ENCODE measurements at places on chromosomes 2 and 18.
A peak's percentile ranks its signal among the peaks of the same experiment; 100 is the strongest.

DNA sequence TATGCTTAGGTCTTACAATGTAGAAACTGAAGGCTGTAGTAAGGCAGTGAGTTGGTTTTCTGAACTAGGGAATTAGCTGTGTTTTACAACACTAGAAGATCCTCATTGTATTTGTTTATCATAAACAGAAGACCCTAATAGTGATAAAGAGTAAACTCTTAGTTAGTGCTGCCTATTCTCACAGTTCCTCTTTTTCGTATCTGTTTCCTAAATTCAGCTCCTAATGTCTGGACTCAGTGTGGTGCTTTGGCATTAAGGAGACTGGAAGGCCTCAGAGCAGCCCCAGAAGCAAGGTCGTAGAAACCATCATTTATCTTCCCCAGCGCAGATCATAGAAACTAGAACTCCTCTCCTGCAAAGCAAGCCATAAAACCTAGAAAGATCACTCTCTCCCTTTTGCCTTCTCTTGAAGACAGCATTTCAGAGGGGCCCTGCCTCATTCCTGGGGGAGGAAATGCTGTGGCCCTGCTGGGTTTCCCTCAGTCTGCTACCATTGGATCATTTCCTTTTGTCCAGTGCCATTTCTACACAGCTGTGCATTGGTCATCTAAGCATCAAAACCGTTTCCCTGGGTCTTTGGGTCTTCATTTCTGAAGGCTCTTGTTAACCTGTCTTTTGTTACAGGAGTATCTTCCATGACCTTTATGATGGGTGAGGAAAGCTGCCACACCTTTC, 4.7 kb downstream of the ACP1 start:
- DNase-seq: no peak

DNA sequence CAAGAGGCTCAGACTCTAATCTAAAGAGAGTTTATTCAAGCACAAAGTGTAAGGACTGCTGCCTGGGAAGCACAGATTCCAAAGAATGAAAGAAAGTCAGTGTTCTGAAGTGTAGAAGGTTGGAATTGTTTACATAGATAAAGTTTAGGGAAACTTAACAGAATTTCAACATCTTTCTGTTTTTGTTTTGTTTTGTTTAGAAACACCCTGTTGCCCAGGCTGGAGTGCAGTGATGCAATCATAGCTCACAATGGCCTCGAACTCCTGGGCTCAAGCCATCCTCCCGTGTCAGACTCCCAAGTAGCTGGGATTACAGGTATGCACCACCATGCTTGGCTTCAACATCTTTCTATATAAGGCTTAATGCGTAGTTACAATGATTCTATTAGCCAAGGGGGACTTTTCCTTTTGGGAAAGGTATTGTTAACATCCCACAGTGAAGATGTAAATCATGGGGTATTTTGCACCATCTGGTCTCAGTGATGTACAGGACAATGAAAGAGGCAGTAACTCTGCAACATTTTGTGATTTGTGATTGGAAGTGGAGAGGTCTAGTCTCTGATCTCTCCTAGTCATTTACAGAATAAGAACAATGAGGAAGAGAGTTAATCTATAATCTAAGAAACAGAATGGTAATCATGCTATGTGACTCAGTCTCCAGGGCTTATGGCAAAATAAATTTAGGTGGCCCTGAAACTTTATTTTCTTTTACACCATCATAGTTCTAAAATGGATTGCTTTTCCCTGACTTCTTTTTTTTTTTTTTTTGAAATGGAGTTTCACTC, 45.6 kb upstream of the MSH6 start:
- no peak for DNase-seq

- DNase-seq: no peak
These were observed 76.4 kb upstream of the ITGA6 start for GRCh38 chr2:172350839-172351479.

DNA sequence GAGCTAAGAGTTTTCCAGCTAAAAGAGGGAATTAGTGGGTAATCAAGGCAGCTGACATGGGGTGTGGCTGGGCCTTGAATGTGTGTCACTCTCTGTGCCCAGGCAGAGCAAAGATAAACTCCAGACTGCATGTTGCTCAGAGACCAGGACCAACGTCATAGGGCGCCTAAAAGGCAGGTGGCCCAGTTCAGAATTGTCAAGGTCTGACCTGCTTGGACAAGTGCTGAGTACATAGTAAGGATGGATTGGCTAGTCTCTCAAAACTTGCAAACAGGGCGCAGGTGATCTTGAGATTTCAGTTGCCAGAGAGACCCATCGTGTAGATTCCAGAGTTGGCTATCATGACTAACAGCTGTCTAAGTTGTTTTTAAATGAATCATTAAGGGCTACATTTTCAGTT, 19.0 kb downstream of the CLUL1 start:
- DNase-seq: no peak

- peak; percentile 33 for DNase-seq
These were observed 62.7 kb upstream of the ST3GAL5 start for GRCh38 chr2:85951351-85952067.

GRCh38 chr2:219252900-219253752, at the start of gene TUBA4B:
TUBA4B (plus strand) TSS chr2:219253243; CDS start chr2:219253408, 165 bp downstream.
- peak; percentile 65 for DNase-seq

DNA sequence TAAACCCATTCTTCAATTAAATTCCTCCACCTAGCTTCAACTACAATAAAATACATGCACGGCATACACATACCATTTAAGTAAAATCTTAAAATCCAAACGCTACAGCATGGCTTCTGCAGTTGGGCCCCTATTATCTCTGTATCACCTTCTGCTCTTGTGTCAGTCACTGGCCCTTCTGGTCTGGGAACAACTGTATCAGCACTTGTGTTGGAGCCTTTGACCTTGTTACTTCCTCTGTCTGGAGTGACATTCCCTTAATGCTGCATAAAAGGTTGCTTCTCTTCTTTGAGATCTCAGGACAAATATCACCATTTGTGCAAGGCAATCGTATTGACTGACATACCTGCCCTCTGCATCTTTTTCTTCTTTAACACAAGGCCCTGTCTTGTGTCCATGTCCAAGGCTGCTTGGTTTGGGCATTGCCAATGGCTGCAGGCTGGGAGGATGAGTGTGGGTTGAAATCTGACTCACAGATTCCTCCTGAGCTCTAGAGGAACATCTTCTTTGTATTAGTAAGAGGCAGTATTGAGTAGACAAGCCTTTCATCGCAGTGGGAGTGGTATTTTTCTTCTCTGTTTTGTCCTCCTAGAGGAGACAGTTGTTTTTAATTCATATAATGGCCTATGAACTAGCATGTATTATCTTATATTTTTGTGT, 267.8 kb upstream of the TRIB2 start:
- no peak for DNase-seq

DNA sequence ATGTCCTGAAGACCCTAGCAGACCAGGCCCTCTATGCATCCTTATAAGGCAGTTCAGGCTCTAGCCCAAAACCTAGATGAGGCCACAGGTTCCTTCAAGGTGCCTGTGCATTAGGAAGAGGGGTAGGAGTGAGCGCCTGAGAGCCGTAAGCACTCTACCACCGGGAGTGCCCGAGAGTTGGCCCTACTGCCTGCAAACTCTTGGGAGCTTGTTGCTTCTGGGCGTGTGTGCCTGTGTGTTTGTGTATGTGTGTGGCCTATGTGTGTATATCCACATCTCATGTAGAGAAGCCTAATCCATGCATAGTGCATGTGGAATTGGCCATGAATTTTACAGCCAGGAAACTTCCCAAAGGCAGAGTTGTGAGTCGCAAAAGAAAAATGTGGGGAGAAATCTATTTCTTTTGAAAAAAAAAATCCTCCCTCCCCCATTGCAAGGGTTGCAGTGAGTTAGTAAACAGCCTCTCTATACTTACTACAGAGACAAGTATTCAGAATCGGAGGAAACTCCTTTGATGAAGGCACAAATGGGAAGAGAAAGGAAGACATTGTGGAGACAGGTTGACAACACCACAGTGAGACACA, 96.8 kb downstream of the ADD2 start:
- DNase-seq: peak; percentile 53

DNA sequence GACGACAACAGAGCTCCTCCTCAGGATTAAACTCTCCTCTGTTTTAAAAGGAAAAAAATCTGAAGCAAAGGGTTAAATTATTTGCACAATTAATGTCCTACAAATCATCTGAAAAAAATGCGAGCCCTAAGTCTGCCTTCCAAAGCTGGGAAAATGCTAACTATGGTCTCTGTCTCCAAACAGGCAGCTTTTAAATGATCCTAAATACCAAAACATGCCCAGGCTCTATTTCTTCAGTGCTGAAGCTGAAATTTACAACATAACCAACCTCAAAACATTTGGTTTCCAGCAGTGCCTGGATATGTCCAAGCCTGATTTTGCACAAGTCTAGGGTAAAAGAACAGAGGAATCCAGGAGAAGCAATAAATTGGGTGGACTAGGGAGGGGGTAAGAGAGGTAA, 57.2 kb downstream of the LBH start:
- DNase-seq: no peak

- DNase-seq: no peak
These were observed 939.6 kb upstream of the CNTNAP5 start for GRCh38 chr2:123085484-123085883.

GRCh38 chr2:216775043-216775453, 79.7 kb upstream of the IGFBP5 start:
- DNase-seq: peak; percentile 99

DNA sequence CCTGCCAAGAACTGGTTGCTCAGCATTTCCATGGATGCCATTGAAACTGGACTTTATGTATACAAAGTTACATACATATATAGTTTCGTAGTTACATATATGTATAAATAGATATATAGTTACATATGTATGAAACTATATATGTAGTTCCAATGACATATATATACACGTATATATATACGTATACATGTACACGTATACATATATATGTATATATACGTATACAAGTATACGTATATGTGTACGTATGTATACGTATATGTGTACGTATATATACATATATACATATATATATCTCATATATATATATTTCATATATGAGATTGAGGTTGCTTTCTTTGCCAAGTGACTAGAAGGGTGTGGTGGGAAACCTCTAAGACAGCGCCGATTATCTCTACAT, 10.6 kb upstream of the TMEM131 start:
- DNase-seq: no peak

DNA sequence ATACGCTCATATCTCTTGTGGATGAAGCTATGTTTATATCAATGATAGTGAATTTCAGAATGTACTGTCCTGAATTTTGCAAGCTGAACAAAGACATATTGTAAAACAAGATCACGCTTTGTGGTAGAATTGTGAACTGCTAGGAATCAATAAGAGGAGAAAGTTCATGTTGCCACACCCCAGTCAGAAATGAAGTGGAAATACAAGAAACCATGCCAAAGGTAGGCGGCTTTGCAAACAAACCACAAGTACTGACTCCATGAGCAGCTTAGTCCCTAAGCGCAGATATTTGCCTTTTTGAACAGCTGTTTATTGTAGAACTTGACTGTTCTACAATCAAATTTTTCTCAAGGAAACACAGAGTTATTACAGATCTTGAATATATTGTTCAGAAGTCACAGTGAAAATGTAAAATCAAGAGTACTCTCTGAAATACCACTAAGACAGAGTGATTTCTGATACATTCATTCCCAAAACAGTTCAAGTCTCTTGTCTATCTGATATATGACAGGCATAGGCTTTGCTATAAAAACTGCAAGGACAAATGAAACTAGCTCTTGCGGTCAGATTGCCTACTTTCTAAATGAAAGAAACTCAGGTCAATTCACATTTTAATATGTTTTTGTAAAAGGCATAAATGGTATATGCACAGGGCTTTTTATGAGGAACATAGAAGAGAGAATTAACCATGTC, 120.9 kb upstream of the CDH19 start:
- DNase-seq: no peak

GRCh38 chr18:66346833-66347588, 256.9 kb downstream of the CDH19 start:
- DNase-seq: no peak

- DNase-seq: peak; percentile 87
These were observed 78.5 kb downstream of the ACSL3 start for GRCh38 chr2:222939208-222939856.

GRCh38 chr2:42752314-42752713, 11.6 kb downstream of the OXER1 start:
- no peak for DNase-seq

DNA sequence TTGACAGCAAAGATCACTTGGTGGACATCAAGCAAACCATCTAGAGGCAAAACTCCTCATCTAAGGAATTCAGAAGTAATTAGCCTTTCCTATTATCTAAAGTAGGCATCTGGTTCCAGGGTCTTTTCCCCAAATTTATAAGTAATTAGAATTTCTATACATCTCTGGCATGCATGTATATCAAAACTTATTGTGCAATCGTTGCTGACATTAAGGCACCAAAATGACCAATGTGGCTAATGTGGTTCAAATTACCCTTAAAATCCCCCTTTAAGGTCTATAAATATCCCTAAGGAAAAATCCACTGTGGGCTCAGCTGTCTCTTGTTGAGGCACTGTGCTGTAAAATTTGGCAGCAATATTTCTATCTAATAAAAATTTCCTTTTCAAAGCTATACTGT, 695.9 kb upstream of the LRRTM4 start:
- no peak for DNase-seq

GRCh38 chr2:185201063-185201462, 537.5 kb upstream of the FSIP2 start:
- no peak for DNase-seq

GRCh38 chr2:214543386-214543955, 132.6 kb downstream of the VWC2L start:
- no peak for DNase-seq

GRCh38 chr2:197641666-197642065, 33.7 kb downstream of the RFTN2 start:
- DNase-seq: no peak

DNA sequence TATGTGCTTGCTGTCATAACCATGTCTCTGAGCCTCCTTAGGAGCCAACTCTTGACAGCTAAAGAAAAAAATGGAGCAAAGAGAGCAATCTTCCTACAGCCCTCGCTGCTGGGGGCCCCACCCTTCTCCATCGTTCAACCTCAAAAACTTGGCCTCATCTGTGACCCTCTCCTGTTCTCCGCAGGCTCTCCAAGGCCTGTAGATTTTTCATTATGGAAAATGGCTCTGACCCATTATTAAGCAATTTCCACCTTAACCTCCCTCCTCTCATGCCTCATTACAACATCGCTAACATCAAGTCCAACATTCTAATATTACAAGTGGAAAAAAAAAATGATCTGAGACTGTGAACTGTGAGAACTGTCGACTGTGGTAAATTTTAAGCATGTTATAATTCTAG, 98.7 kb downstream of the SLC8A1 start:
- DNase-seq: no peak

- no peak for DNase-seq
These were observed at the start of gene FLACC1 for GRCh38 chr2:201357221-201357620. FLACC1 (minus strand) TSS chr2:201357345; CDS start chr2:201351404, 5,941 bp downstream.

GRCh38 chr2:239566162-239566994, 165.6 kb upstream of the HDAC4 start:
- no peak for DNase-seq

DNA sequence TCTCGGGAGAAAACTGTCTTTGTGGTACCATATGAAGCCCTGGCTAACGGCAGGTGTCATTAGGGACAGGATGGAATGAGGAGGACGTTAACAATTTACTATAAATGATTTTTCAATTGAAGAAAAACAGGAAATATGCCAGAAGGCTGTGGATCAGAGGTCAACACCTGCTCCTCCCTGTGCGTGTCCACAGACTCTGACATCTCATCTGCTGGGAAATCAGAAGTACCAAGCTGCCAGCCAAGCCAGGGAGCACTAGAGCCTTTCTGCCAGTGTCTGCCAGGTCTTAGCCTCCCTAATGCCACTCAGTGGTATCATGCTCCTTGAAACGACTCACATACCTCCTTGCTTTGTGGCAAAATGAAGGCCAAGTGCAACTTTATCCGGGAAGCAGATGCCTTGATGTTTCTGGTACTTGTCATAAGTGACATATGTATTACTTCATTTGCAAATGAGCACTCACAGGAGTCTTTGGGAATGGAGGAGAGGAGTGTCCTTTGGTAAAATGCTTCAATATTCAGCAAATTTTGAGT, 541.1 kb downstream of the SATB2 start:
- DNase-seq: no peak
